ENCODE measurements at places on chromosomes 7 and 10.

GRCh38 chr10:15455456-15455855 lies 84.4 kb upstream of the FAM171A1 start:
- DNase-seq = no peak

DNA sequence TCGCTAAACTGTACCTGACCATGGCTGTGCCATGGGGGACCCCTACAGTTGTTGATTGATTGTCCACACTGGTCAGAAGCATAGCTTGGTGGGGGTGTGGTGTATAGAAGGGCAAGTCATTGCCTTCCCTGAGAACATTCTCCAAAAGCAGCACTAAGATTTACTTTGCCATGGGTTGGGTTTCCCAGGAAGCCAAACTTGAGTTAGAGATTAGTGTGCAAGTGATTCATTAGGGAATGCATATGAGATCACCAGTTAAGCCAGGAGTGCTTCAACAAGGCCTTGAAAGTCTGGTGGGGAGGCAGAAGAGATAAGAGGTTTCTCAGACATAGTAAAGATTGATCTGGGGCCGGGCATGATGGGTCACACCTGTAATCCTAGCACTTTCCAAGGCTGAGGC lies 21.4 kb upstream of the TPST1 start:
- DNase-seq = no peak

- no peak for DNase-seq
Measured at GRCh38 chr7:101115215-101115614, 11.7 kb upstream of the SERPINE1 start.

- DNase-seq = no peak
Measured at GRCh38 chr7:91201442-91202113, 62.7 kb upstream of the FZD1 start.

DNA sequence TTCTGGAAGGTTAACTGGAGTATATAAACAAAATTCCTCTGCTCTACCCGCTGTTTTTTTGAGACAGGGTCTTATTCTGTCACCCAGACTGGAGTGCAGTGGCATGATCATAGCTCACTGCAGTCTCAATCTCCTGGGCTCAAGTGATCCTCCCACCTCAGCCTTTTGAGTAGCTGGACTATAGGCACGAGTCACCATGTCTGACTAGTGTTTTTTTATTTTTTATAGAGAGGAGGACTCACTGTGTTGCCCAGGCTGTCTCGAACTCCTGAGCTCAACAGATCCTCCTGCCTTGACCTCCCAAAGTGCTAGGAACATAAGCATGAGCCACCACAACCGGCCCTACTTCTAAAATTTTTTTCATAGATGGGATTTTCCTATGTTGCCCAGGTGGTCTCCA lies 2.2 kb downstream of the RAB18 start:
- no peak for DNase-seq

GRCh38 chr7:12692479-12693259 lies 5.2 kb downstream of the ARL4A start:
- no peak for DNase-seq

GRCh38 chr10:25117757-25118156 lies 57.0 kb upstream of the GPR158 start:
- DNase-seq = no peak

GRCh38 chr10:3142146-3142875 lies 30.3 kb downstream of the PITRM1 start:
- no peak for DNase-seq

DNA sequence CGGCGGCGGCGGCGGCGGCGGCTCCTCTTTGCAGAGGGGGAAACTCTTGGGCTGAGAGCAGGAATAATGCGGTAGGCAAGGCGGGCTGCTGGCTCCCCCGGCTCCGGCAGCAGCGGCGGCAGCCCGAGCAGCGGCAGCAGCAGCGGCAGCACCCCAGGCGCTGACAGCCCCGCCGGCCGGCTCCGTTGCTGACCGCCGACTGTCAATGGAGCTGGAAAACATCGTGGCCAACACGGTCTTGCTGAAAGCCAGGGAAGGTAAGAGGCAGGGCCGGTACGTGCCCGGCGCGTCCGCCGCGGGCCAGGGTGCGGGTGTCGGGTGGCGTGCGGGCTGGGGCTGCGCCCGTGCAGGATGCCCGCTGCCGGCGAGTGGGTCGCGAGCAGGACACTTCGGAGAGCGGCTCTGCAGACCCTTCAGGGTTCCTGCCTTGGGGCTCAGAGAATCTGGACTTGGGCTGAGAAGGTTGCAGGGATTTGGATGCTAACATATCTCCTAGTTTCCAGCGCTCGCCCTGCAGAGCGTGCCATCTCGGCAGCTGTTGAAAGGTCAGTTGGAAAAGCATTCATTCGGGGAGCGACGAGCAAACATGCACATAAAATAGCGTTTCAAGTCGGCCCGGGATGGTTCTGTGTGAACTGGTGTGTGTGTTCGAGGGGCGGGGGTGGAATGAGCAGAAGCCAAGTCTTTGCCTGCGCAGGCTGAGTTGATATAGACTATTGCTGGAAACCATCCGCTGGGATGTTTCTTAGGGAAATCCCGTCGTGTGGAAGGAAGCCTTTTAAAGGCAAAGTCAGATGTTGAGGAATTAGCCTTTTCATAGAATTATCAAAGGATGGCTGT lies 562 bp downstream of the GRK5 start:
- peak; percentile 55 for DNase-seq

DNA sequence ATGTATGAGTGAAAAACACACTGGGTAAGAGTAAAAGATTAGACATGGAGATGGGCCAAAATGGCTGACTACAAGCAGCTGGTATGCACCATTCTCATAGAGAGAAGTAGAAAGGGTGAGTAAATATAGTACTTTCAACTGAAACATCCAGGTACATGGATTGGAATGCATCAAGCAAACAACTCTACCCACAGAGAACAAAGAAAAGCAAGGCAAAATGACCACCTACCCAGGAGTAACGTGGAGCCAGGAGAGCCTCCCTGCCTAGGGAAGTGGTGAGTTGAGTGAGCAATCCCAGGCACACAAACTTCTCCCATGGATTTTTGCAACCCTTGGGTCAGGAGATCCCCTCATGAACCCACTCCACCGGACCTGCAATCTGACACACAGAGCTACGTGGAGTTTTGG lies 212.8 kb downstream of the PTN start:
- no peak for DNase-seq

- no peak for DNase-seq
Measured at GRCh38 chr7:29920491-29920890, 69.1 kb downstream of the SCRN1 start.

- DNase-seq = no peak
Measured at GRCh38 chr7:157394246-157395191, 57.7 kb downstream of the DNAJB6 start.

DNA sequence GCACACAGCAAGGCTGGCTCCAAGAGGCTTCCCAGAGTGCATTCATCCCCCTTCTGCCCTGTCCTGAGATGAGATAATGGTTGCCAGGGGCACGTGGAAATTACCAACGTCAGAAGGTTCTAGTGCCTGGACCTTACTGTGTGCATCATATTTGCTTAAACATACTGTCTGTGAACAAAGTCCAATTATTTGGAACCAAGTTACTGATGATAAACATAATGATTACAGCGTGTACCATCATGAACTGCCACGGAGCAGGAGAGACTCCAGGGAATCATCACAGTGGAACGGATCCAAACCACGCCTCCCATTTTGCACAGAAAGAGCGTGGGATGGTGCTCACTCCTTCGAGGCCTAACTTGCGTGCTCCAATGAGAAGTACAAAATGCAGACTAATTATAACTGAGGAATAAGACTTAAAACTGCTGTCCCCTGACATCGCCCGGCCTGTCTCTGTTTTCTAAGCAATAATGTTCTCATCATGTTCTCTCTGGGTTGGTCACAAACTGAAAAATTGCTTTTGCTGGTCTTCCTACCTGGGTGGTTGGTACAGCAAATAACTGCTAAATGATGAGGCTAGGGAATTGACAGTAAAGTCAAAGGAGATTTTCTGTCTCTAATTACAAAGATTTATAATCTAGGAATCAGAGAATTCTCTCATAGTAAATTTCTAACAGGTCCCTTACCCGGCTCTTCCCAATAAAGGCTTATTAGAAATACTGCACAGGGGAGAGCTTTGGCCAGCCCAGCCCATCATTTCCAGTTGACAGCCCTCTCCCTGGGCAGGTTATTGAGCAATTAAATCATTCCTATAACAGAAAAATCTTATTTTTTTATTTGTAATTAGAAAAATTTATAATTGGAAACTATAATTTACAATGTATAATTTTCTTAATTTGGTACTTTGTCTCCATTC lies 182.2 kb downstream of the CAMK1D start:
- DNase-seq = no peak

DNA sequence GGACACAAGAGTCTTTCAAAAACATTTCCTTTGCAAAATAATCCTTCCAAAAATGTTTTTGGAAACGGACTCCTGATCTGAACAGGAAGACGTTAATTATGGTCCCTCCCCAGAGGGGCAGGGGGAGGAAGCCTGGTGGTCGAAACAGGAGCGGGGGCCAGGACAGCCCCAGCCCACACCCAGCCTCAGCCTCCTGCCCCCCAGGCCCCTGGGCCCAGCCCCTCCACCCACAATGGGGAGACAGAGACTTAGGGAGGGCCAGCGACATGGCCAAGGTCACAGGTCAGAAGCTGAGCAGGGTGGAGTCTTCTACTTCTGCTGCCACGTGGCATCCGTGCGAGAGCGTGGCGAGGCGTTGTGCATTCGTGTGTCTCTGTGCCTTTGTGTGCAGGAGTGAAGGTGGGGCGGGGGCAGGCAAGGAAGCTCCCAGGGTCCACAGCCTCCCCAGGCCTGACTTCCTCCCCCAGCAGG lies 14.0 kb upstream of the GRIFIN start:
- DNase-seq = no peak
